ENCODE measurements at places on chromosomes 12 and 14. TPM values are rescaled to one million over a fixed set of nuclear protein-coding genes. Genes with fewer than 3 reads are reported as not detected.

- H3K4me3 ChIP-seq = peak overlapping the region; percentile 67
- no peak for DNase-seq
- peak overlapping the region; percentile 82 for H3K27ac ChIP-seq
- no peaks in the 10 kb centered on the region for H3K27me3 ChIP-seq
- H3K36me3 ChIP-seq = no peaks in the 10 kb centered on the region
- peaks cover 36% of the 10 kb centered on the region for H3K4me1 ChIP-seq
These were observed 785 bp downstream of the MLEC start for GRCh38 chr12:120687578-120688289.

DNA sequence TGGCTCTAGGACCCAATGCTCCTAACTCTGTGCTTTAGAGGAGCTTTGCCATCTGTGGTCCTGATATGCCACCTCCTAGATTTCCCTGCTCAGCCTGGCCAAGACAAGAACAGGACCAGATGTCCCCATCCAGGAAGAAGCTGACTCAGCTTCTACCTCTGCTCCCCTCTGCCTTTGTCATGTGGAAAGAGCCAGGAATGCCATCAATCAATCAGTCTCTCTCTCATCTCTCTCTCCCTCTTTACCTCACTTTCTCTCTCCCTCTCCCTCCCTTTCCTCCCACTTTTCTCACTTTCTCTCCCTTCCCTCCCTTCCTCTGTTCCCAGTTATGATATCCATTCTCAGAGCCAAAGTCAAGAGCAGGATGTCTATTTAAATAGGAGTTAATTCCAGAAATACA, 892.5 kb upstream of the TMEM132C start:
- H3K27me3 ChIP-seq = no peaks in the 10 kb centered on the region
- no peak overlapping the region for H3K4me3 ChIP-seq
- H3K4me1 ChIP-seq = no peaks in the 10 kb centered on the region
- no peak overlapping the region for H3K27ac ChIP-seq

GRCh38 chr12:40474630-40475029, 217.6 kb upstream of the CNTN1 start:
- no peak for DNase-seq
- no peaks in the 10 kb centered on the region for H3K36me3 ChIP-seq
- H3K4me3 ChIP-seq = no peak overlapping the region
- no peaks in the 10 kb centered on the region for H3K27me3 ChIP-seq
- no peaks in the 10 kb centered on the region for H3K4me1 ChIP-seq

- H3K36me3 ChIP-seq = no peaks in the 10 kb centered on the region
- H3K4me3 ChIP-seq = no peak overlapping the region
- no peak overlapping the region for H3K27ac ChIP-seq
These were observed 26.0 kb upstream of the TSPAN8 start for GRCh38 chr12:71183846-71184245.

DNA sequence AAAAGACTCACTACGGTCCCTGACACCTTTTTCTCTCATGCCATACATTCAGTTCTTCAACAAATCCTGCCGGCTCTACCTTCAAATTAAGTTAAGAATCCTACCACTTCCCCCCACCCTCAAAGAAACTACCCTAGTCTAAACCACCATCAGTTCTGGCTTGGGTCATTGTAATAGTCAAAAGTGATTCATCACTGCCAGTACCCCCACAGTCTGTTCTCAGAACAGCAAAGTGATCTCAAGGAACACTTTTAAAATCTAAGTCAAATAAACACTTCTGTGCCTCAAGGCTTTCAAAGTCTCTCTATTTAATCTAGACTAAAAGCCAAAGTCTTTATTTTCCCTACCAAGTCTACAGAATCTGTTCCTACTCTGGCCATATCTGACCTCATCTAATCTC, 12.0 kb upstream of the FAM234B start:
- no peak overlapping the region for H3K27ac ChIP-seq
- no peaks in the 10 kb centered on the region for H3K27me3 ChIP-seq
- no peaks in the 10 kb centered on the region for H3K36me3 ChIP-seq
- no peak for DNase-seq
- H3K4me1 ChIP-seq = no peaks in the 10 kb centered on the region

DNA sequence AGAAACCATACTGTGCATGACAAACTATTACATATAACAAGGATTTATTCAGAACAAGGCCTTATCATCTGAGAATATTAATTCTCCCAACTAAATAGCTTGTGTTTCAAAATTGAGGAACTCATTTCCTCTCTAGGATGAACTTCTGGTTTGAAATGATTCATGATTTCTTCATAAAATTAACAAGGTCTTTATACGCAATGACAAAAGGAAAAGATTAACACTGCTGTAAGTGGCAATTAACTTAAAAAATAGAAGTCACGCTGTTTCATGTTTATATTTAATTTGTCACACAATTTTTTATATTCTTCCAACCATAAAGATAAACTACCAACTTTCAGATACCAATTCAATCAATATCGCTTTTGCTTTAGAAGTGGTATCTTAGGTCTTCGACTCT, 80.8 kb downstream of the GRIP1 start:
- H3K27ac ChIP-seq = no peak overlapping the region
- H3K36me3 ChIP-seq = no peaks in the 10 kb centered on the region
- H3K4me3 ChIP-seq = no peak overlapping the region
- DNase-seq = no peak
- no peaks in the 10 kb centered on the region for H3K4me1 ChIP-seq

DNA sequence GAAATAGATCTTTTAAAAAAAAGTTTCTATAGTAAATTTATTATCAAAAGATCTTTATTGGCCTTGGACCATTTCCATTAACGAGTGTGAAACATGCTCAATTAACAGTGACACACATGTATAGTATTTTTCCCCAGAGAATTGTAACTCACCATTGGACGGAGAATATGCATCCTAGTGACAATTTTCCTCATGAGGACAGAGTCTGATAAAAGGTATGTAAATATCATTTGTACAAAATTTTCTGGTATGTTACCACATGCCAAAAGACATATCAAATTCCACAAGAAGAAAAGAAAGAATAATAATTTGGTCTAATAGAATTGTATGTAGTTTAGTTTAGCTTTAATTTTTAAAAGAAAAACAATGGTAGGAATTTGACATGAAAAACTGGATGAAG, 1096.0 kb upstream of the FLRT2 start:
- H3K36me3 ChIP-seq = no peaks in the 10 kb centered on the region
- no peak for DNase-seq
- H3K27me3 ChIP-seq = no peaks in the 10 kb centered on the region
- no peak overlapping the region for H3K27ac ChIP-seq
- no peak overlapping the region for H3K4me3 ChIP-seq

DNA sequence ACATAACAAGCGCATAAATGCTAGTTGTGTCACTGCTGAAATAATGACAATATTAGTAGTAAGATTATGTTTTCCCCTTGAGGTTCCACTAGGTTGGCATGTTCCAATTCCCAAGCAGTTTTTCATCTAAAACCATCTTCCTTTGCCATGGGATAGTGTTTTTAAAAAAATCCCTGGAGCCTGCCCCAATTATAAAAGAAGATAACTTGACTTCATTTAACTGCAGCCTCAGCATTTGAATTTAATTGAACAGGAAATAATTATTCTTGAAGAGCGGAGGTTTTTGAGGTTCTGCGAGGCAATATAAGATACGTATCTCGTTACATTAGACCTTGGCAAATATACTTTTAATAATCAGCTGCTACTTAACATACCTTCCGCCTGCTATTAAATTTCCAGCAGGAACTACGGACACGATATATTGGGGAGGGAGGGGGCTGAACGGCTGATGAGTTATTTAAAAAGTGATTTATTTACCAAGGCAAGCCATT, 65.2 kb upstream of the HSPB8 start:
- no peaks in the 10 kb centered on the region for H3K27me3 ChIP-seq
- no peak overlapping the region for H3K27ac ChIP-seq
- no peaks in the 10 kb centered on the region for H3K4me1 ChIP-seq
- no peak overlapping the region for H3K4me3 ChIP-seq

- H3K36me3 ChIP-seq = no peaks in the 10 kb centered on the region
- no peak overlapping the region for H3K27ac ChIP-seq
- H3K4me3 ChIP-seq = no peak overlapping the region
- no peaks in the 10 kb centered on the region for H3K27me3 ChIP-seq
- H3K4me1 ChIP-seq = peaks cover 5% of the 10 kb centered on the region
These were observed 112.5 kb upstream of the FLRT2 start for GRCh38 chr14:85417396-85417795.

DNA sequence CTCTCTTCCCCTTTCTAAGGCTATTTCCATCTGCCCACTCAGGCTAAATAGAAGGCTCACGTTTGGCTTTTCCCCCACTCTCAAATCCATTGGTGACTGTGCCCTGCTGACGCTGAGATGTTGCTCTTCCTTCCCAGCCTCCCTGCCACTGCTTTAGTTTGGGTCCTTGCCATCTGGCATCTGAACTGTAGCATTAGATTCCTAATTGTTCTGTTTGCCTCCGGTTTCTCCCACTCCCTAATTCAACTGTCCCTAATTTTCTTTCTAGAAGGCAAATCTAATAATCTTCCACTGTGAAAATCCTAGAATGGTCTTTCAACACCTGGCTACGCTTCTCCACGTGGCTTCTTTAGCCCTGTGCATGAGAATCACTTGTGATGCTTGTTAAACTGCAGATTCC, 37.6 kb upstream of the SMOC1 start:
- H3K36me3 ChIP-seq = no peaks in the 10 kb centered on the region
- H3K4me1 ChIP-seq = no peaks in the 10 kb centered on the region
- no peak for DNase-seq
- H3K27me3 ChIP-seq = no peaks in the 10 kb centered on the region

- peak; percentile 6 for DNase-seq
- no peaks in the 10 kb centered on the region for H3K27me3 ChIP-seq
- H3K36me3 ChIP-seq = peaks cover 3% of the 10 kb centered on the region
- no peak overlapping the region for H3K4me3 ChIP-seq
- no peak overlapping the region for H3K27ac ChIP-seq
These were observed 30.9 kb downstream of the ERGIC2 start for GRCh38 chr12:29350080-29350479.

- peaks cover 60% of the 10 kb centered on the region for H3K4me1 ChIP-seq
- H3K27ac ChIP-seq = no peak overlapping the region
- no peak overlapping the region for H3K4me3 ChIP-seq
- H3K27me3 ChIP-seq = no peaks in the 10 kb centered on the region
- peaks cover 51% of the 10 kb centered on the region for H3K36me3 ChIP-seq
These were observed 4.2 kb downstream of the RDH5 start for GRCh38 chr12:55724226-55724939.

DNA sequence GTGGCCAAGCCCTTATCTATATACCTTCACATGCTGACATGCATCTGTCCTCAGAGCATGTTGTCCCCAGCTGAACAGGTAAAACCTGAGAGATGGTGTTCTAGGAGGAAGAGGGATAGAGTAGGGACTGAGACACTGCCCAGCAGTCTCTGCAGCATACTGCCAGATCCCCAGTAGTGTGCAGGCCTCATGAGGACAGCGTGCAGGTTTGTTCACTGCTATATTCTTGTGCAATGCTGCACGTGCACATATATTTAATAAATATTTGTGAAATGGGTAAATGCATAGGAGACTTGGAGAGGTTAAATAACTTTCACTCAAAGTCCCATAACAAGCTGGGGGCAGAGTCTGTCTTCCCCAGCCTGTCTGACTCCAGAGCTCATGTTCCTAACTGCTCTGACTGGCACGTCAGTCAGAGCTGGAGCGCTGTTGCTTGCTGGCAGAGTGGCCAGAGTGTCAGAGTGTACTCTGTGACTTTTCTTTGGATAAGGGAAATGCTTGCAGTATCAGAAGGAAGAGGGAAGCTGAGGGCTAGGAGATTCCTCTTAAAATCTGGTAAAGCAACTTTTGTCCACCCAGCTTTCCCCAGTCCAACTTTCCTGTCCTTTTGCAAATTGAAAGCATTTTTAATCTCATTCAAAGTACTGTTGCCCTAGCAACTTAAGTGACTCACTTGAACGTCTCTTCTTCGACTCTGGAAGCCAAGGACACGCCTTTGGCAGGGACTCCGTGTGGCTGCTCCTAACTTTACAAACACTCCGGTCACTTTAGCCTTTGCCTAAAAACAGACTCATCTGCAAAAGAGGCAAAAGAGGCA, 14.9 kb upstream of the POLR3B start:
- H3K27ac ChIP-seq = peak overlapping the region; percentile 34
- peaks cover 10% of the 10 kb centered on the region for H3K4me1 ChIP-seq
- H3K27me3 ChIP-seq = no peaks in the 10 kb centered on the region
- H3K36me3 ChIP-seq = peaks cover 14% of the 10 kb centered on the region
- peak; percentile 73 for DNase-seq

- no peak for DNase-seq
- no peaks in the 10 kb centered on the region for H3K4me1 ChIP-seq
- H3K27me3 ChIP-seq = no peaks in the 10 kb centered on the region
- H3K4me3 ChIP-seq = no peak overlapping the region
- H3K27ac ChIP-seq = no peak overlapping the region
- H3K36me3 ChIP-seq = no peaks in the 10 kb centered on the region
These were observed 137.6 kb upstream of the SSTR1 start for GRCh38 chr14:38070061-38070588.

- no peaks in the 10 kb centered on the region for H3K27me3 ChIP-seq
- no peaks in the 10 kb centered on the region for H3K36me3 ChIP-seq
- no peak for DNase-seq
- H3K4me1 ChIP-seq = peaks cover 34% of the 10 kb centered on the region
- H3K27ac ChIP-seq = peak overlapping the region; percentile 39
- H3K4me3 ChIP-seq = no peak overlapping the region
These were observed 429.4 kb downstream of the ZFP36L1 start for GRCh38 chr14:68363466-68363842.

GRCh38 chr12:89775063-89775985, 66.7 kb upstream of the ATP2B1 start:
- H3K27me3 ChIP-seq = no peaks in the 10 kb centered on the region
- peak overlapping the region; percentile 44 for H3K27ac ChIP-seq
- peaks cover 17% of the 10 kb centered on the region for H3K4me1 ChIP-seq
- no peak overlapping the region for H3K4me3 ChIP-seq

- H3K4me3 ChIP-seq = no peak overlapping the region
- H3K27me3 ChIP-seq = no peaks in the 10 kb centered on the region
- H3K27ac ChIP-seq = no peak overlapping the region
- H3K4me1 ChIP-seq = no peaks in the 10 kb centered on the region
- DNase-seq = no peak
These were observed 89.3 kb downstream of the FIGNL2 start for GRCh38 chr12:51759175-51759574.

GRCh38 chr14:59465316-59466135, at the start of gene GPR135:
Gene GPR135 (minus strand): TSS chr14:59465380. CDS start chr14:59465226, 154 bp downstream.
- peaks cover 2% of the 10 kb centered on the region for H3K27me3 ChIP-seq
- peak within 1 kb of the TSS; percentile 33 for H3K27ac ChIP-seq
- H3K36me3 ChIP-seq = peaks cover 6% of the 10 kb centered on the region
- DNase-seq = no peak
- H3K4me3 ChIP-seq = peak within 1 kb of the TSS; percentile 49

- no peak overlapping the region for H3K27ac ChIP-seq
- DNase-seq = no peak
- H3K4me1 ChIP-seq = no peaks in the 10 kb centered on the region
- no peak overlapping the region for H3K4me3 ChIP-seq
- no peaks in the 10 kb centered on the region for H3K36me3 ChIP-seq
These were observed 806.8 kb downstream of the AACS start for GRCh38 chr12:125871811-125872594.

LRTM2 gene
- 0.13 TPM for polyA plus RNA-seq

EFS gene
- 19.0 TPM for polyA plus RNA-seq

NKX2-8 gene
- polyA plus RNA-seq = not detected

PPP1R36 gene
- polyA plus RNA-seq = 2.6 TPM

IL31 gene
- polyA plus RNA-seq = not detected

SLC6A15 gene
- 1.8 TPM for polyA plus RNA-seq

ABCD2 gene
- polyA plus RNA-seq = 0.67 TPM

RTN1 gene
- polyA plus RNA-seq = 45.0 TPM

OSBPL8 gene
- 24.9 TPM for polyA plus RNA-seq

OR6C2 gene
- not detected for polyA plus RNA-seq
